ENCODE measurements at places on chromosomes 12 and 14.

DNA sequence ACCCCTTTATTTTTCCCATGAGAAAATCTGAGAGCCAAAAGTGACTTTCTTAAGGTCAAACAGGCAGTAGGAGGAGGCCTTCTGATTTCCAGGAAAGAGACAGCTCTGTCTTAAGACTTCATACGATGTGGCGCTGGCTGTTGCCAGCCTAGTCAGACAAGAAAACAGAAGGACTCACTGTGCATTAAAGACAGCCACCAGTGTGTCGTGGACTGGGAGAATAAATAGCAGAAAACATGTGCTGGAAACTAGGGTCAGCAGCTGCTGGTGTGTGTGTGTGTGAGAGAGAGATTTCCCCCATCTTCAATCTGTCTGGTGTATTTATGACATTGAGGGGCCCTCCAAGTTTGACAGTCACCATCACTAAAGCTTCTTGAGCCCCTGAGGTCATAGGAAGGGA is 708.6 kb upstream of the TMEM132C start:
- no peak for DNase-seq

- no peak for DNase-seq
These were observed 201.4 kb upstream of the PWP1 start for GRCh38 chr12:107484230-107484629.

- peak; percentile 40 for DNase-seq
These were observed 171.1 kb downstream of the DACT1 start for GRCh38 chr14:58808828-58809227.

DNA sequence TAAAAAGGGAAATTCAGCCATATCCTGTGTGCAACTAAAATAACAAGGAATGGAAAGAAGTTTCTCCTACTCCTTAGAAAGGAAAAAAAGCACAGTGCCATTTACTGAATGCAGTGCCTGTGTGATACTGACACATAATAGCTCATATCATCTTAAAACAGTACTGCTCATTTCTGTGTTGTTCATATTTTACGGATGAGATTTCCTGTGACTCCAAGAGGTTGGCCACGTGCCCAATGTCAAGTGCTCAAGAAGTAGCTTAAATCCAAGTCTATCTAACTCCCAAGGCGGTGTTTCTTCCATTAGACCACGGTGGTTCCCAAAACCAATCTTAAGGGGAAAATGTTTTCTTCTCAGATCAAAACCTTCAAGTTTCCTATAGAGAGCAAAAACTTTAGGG is 20.0 kb downstream of the MAP3K9 start:
- peak; percentile 73 for DNase-seq

- no peak for DNase-seq
These were observed 3.3 kb downstream of the TBX3 start for GRCh38 chr12:114680604-114681069.

- DNase-seq, result no peak
These were observed 113.6 kb downstream of the CHST11 start for GRCh38 chr12:104570174-104570907.

DNA sequence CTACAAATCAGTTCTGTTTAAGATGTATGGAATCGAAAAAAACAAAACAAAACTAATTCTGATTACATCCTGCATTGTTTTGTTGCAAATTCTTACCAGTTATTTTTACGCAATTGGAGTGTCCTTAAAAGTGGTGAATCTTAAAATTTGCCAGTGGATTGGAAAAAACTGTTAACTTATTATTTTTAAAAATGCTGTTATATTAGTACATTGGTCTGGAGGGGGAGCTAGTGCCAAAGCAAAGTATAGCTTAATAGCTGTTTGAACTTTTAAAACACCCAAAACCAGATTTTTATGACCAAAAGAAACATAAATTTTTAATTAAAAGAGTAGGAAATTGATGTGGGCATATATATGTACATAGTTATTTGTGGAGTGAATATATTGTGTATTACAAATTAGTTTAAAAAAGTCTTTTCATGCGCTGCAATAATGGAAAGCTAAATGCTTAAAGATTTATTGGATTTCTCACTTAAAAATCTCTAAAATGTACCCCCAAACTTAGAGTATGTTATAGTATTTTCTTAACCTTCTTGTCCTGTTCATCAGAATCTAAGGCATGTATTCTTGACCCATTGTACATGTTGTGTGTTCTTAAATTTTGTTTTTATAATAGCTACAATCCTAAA is 2.5 kb downstream of the FUT8 start:
- no peak for DNase-seq

GRCh38 chr14:24032727-24033418 is 18.9 kb upstream of the CARMIL3 start:
- no peak for DNase-seq

DNA sequence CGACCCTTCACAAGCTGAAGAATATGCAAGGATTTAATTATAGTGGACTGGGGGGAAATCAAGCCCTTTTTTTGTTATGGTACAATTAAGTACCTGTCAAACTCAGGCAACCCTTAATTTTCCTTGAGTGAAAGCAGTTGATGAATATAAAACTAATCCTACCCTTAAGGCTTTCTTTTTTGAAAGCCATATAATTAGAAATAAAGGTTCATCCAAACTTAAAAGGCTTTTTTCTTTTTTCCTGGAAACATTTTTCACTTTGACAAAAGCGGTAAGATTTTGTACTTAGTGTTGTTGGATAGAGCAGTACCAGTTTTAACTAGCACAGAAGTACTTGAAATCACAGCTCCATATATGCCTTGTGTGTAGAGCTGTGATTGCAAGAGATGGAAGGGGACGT is 91.9 kb upstream of the MANSC4 start:
- DNase-seq, result no peak

- DNase-seq, result no peak
These were observed 534.2 kb downstream of the LRFN5 start for GRCh38 chr14:42140831-42141279.

GRCh38 chr12:69000074-69000473 is 67.1 kb upstream of the CPM start:
- DNase-seq, result no peak

DNA sequence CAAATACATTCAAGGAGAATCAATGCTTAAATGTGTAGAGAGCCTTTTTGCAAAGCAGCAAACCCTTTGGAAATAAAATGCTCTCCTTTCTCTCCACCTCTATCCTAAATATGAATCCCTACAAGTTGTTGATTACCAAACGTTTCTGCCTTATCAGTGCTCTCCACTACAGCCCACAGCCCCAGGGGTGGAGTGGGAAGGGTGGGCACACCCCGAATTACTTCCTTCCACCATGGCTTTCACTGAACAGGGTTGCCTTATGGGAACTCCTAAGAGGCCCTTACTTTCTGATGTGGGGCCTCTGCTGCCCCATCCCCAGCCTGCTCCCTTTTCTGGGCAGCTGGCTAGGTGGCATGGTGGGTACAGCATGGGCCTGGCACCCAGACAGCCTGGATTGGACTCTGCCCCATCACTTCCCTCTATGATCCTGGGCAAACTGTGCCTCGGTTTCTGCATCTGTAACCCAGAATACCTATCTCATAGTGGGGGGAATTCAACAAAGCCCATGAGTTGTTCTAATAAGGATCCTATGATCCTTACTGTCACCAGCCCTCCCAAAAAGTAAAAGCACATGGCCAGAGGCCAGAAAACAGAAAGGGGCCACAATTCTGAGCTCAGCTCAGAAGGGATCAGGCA is 16.1 kb downstream of the AK7 start:
- no peak for DNase-seq

DNA sequence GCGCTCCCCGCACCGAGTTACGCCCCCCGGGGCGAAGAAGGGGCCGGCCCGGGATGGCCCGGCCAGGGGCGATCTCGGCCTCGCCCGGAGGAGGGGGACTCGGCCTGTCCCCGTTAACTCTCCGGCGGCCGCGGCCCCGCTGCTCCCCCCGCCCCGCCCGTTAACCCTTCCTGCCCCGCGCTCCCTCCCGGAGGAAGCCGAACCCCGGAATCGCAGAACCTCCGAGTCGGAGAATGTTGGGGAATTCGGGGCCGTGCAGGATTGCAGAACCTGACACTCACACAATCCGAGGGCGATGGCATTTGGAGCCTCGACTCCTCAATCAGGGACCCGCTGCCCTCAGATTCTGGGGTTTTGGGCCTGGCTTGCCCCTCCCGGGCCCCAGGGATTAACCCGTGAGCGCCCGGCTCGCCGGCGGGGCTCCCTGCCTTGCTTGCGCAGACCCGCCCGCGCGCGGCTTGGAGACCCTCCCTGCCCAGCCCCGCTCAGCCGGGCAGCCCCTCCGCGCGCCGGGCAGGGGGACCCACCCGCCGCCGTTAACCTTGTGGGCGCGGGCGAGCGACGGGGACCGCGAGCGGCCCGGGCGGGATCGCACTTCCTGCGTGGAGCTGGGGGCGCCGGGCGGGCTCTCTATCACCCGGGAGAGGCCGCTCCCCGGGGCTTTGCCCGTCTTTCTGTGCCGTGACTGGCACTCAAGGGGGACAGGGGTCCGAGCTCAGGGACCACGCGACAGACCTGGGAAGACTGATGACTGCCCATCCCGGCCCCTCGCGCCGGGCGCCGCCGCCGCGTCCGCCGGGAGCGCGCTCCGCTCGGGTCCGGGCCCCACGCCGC is 18.8 kb downstream of the BEGAIN start:
- DNase-seq, result no peak

DNA sequence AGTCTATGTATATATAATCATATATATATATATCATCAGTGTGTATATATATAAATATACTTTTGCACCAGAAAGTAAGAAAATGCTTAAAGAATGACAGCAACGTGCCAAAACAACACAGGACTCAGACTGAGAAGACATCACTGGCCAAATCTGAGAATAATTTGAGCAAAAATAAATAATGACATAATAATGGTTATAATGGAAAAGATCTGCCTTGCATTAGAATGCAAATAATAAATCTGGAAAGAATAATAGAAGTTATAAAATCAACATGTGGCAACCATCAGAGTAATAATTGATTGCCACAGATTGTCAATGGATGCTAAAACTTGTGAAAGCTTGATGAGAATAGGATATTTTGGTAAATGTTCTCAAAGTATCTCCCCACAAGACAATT is 61.5 kb upstream of the PLEKHG7 start:
- no peak for DNase-seq

- no peak for DNase-seq
These were observed 42.1 kb downstream of the STXBP6 start for GRCh38 chr14:25007832-25008231.

DNA sequence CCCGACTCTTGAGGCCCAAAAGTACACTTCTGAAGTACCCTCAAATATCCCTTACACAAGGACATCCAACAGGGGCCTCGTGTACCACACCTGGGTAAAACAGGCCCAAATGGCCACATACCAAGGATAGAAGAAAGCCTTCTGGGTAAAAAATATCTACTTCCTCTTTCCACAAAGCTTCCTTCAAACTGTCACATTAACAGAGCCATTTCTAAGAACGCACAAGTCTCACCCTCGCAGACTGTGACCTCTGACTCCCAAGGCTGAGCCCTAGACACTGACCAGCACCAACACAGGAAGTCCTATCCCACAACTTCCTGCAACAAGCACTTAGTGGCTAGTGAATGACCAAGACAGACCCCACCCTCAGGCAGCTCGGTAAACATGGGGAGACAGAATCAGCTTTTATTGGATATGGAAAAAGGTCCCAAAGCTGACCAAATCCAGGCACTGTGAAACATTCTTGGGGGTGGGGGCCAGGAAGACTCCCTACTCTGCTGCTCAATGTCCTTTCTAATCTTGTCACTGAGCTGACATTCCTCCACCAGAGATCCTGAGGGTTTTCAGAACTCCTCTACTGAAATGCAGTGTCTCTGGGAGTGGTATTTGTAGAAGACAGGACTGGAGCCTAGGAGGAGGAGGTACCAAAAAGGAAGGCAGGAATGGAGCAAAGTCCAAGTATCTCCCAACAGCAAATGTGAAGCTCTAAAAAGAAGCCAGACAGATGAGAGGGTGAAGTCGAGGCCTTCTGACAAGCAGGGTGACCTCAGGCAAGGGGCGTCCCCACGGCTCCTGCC is 15.9 kb downstream of the KCTD10 start:
- DNase-seq, result peak; percentile 52

- DNase-seq, result no peak
These were observed 15.1 kb downstream of the CPNE8 start for GRCh38 chr12:38890102-38890855.

- no peak for DNase-seq
These were observed 703.0 kb upstream of the TBX3 start for GRCh38 chr12:115386946-115387345.

- DNase-seq, result no peak
These were observed 92.8 kb upstream of the PLXNC1 start for GRCh38 chr12:94055528-94055927.

DNA sequence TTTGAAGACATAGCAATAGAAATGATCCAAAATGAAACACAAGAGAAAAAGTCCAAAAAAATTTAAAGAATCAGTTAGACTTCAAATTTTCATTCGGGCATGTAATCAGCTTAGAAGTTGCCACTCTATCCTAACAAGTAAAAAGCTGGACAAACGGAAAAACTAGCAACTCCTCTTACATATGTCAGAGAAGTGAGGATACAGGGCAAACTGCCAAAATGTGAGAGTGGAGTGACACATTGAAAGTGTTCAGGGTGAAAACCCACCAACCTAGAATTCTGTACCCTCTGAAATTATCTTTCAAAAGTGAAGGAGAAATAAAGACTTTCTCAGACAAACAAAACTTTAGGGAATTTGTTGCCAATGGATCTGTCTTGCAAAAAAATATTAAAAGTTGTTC is 42.0 kb upstream of the CHPT1 start:
- DNase-seq, result no peak

- no peak for DNase-seq
These were observed 3.7 kb upstream of the USP15 start for GRCh38 chr12:62256408-62257096.

DNA sequence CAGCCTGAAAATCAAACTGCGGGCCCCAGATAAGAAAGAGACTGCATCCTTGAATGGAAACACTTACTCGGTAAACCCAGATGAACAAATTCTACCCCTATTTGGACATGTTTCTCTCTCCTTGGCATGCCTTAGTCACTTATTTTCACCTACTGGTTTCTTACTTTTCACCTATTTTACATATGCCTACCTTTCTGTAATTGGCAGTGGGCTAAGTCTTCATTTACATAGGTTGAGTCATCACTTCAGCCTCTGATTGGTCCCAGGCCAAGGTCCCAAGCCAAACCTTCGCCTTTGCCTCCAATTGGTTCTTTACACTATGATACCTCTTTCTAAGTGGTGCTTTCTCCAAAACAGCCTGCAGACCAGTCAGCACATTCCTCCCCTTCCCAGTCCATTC is 111.3 kb downstream of the DYRK2 start:
- no peak for DNase-seq

- peak; percentile 88 for DNase-seq
These were observed 7.3 kb upstream of the KIF26A start for GRCh38 chr14:104130974-104131651.
